ENCODE measurements at places on chromosomes 6 and 20. TPM values are rescaled to one million over a fixed set of nuclear protein-coding genes. Genes with fewer than 3 reads are reported as not detected.

GRCh38 chr20:5161536-5162164 lies 34.8 kb downstream of the CDS2 start:
- no peak for DNase-seq

- DNase-seq, result peak; percentile 60
Measured at GRCh38 chr6:12174878-12175277, 115.3 kb upstream of the EDN1 start.

The VEGFA gene
- total RNA-seq, result 491 TPM

The GNMT gene
- total RNA-seq, result 0.17 TPM

Data from mammary epithelial cell (primary cell).